Esophagus squamous epithelium (tissue), 5 donors: ENCODE measurements at places on chromosomes 1 and 21. TPM values are rescaled to one million over a fixed set of nuclear protein-coding genes. Genes with fewer than 3 reads are reported as not detected.

Gene PTPRF
- total RNA-seq, result 243 TPM

Gene DSTYK
- 6.9 TPM for total RNA-seq

Gene KLHL17
- total RNA-seq, result 10.3 TPM

Gene TAL1
- total RNA-seq, result 0.45 TPM

Gene THEM5
- not detected for total RNA-seq

Gene TTC22
- 122 TPM for total RNA-seq

Gene MYBPH
- not detected for total RNA-seq

Gene TRIM63
- not detected for total RNA-seq

Gene LCE3C
- total RNA-seq, result not detected

Gene EEIG2
- 6.5 TPM for total RNA-seq

Gene DNASE2B
- total RNA-seq, result not detected

Gene EIF4G3
- 36.2 TPM for total RNA-seq

Gene IL22RA1
- total RNA-seq, result 14.5 TPM

Gene GPR37L1
- not detected for total RNA-seq

Gene TCP10L
- total RNA-seq, result not detected

Gene MARK1
- 11.3 TPM for total RNA-seq

Gene AVPR1B
- not detected for total RNA-seq

Gene SLC2A5
- 2.7 TPM for total RNA-seq

Gene TMEM183A
- 77.4 TPM for total RNA-seq

Gene SYPL2
- 0.19 TPM for total RNA-seq

Gene SMCP
- total RNA-seq, result not detected

Gene WDR26
- 71.2 TPM for total RNA-seq

Gene GREM2
- 0.45 TPM for total RNA-seq

Gene CD52
- 3.7 TPM for total RNA-seq

Gene NKAIN1
- total RNA-seq, result not detected

Gene TSPAN1
- total RNA-seq, result 1.9 TPM

Gene ETV3L
- not detected for total RNA-seq

Gene CHI3L1
- 0.38 TPM for total RNA-seq

Gene ASPM
- total RNA-seq, result 10.1 TPM

Gene SMPDL3B
- total RNA-seq, result 6.3 TPM

Gene VAV3
- total RNA-seq, result 64.4 TPM

Gene ADCY10
- not detected for total RNA-seq

Gene AZIN2
- total RNA-seq, result 0.27 TPM

Gene LDLRAP1
- total RNA-seq, result 21.4 TPM

Gene KCNT2
- 0.91 TPM for total RNA-seq

Gene SLAMF7
- 2.5 TPM for total RNA-seq

Gene NCAM2
- not detected for total RNA-seq
